ENCODE measurements at places on chromosomes 4 and X.

GRCh38 chrX:118189000-118189399, 72.4 kb upstream of the KLHL13 start:
- DNase-seq: no peak

DNA sequence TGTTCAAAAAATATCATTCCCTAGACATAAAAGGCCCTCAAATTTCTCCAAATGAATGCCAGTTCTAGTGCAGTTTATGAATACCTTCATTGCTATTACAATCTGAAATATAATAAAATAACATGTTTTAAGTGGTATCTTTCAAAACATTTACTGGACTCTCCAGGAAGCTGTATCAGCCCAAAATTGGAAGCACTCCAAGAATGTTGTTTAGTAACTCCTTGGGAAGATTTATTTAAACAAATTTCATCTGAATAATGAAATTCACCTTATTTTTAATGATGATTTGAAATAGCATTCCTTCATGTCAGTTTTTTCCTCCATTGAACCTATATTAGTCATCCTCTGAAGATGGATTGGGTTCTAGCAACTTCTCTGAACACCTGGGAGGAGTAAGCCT, 217.2 kb upstream of the PCDH18 start:
- DNase-seq: no peak

GRCh38 chr4:175946472-175947116, 119.0 kb upstream of the WDR17 start:
- DNase-seq: no peak

DNA sequence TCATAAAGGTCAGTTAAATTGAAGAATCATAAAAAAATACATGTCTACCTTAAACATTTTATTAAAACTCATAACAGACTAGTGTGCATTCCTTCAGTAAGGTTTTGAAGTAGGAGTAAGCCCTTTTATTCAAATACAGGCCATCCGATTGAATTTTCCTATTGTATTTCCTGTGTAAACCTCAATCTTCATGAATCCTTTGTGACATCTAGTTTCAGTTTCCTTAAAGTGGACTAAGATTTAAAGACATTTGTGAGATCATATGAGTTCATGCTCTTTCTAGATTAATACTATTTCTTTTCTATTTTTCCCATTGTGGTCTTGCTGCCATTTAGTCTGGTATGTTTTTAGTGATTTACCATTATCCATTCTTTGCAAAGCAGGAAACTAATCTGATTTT, 644.7 kb upstream of the BOD1L1 start:
- DNase-seq: no peak

DNA sequence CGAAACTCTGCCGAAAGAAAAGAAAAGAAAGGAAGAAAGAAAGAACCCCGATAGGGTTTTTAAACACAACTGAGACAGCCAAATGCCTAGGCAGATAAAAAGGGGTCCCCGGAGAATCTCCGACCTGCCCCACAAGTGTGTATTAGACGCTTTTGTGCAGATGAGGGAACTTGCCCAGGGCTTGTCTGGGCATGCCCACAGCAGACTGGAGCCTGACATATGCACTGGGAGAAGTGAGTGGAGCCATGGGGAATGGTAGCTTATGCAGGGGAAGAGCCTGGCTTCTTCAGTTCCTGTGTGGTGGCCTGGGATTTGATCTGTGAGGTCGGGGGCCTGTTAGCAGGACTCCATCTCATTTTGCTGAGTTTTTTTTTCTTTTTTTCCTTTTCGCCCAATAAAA, 199.0 kb downstream of the GPC3 start:
- no peak for DNase-seq
